Activated T-helper 17 cell treated with anti-CD3 and anti-CD28 coated beads, Interleukin-2, amount 50 U/mL, for 72 hours (primary cell): ENCODE measurements at places on chromosomes 7 and 10.

- ATAC-seq = no peak
These were observed 76.3 kb downstream of the WDFY4 start for GRCh38 chr10:48760983-48761382.

DNA sequence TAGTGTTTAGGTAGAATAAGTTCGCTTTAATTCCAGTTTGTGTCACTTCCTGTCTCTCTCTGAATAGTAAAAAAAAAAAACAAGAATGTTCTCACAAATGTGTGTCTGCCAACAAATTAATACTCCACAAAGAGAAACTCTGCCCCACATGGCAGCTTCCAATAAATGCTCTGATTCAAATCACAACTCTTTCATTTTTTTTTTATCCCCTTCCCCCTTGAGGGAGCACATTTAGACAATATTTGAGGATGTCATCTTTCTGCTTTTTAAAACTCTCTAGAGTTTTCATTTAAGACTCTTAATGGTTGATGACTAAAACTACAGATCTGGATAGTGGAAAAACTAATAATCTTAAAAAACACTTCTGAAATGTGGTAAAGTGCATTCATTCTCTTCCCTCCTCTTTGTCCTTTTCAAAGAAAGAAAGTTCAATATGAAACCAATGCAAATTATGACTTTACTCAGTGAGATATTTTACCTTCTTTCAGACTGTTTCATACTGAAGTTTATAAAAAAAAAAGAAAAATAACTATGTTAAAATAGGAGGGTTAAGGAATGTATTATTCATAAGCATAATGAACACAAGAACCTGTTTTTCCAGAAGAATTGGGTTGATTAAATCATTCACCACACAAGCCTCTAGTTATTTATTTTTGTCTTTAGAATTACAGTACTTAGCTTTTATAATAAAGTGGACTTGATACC, 42.3 kb downstream of the ARID5B start:
- peak; percentile 78 for ATAC-seq

DNA sequence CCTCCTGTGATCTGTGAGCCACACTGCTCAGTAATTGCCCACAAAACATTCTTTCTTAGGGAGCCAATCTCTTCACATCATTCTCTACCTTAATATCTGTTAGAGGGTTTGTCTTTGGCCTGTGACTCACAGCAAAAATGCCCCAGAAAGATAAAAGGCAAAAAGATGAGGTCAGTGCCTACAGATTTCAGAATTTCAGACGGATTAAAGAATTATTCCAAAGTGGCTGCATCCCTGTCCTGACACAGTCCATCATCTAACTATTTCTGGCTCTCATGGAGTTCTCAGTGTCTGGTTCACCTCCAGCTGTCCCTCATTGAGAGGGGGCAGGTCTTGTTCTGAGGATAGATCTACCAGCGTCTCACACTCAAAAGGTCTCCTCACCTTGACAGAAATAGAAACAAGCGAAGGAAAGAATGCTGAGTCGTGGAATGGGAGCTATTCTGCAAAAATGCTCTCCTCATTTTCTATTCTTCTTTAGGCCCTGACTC, 138.5 kb upstream of the AOAH start:
- no peak for ATAC-seq

DNA sequence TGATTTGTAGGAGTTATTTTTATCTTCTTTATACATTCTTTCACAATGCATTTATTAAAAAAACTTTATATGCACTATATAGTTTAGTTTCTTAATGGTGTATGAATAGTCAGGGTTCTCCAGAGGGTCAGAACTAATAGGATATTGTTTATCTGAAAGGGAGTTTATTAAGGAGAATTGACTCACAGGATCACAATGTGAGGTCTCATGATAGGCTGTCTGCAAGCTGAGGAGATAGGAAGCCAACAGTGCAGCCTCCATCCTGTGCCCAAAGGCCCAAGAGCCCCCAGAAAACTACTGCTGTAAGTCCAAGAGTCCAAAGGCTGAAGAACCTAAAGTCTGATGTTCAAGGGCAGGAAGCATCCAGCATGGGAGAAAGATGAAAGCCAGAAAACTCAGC, 192.8 kb upstream of the AHR start:
- ATAC-seq = no peak

- ATAC-seq = no peak
These were observed 63.5 kb downstream of the FAM53B start for GRCh38 chr10:124680675-124681074.

- ATAC-seq = no peak
These were observed 14.8 kb upstream of the MKLN1 start for GRCh38 chr7:131312838-131313237.

- ATAC-seq = no peak
These were observed 97.8 kb downstream of the OAT start for GRCh38 chr10:124320778-124321432.

DNA sequence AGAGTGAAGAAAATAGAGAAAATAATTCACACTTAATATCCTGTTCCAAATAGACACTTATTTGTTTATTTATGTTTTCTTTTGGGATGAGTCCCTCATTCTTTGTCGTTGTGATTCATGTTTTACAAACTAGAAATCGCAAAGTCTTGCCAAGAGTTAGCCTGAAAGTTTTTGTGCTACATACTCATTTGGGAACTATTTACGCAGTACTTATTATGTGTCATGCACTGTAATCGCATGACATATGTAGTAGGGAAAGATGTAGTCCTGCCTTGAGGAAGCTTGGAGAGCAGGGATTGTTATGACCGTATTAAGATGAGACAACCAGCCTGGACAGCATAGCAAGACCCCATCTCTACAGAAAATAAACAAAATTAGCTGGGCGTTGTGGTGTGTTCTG, 189.3 kb downstream of the ABCA13 start:
- ATAC-seq = no peak

DNA sequence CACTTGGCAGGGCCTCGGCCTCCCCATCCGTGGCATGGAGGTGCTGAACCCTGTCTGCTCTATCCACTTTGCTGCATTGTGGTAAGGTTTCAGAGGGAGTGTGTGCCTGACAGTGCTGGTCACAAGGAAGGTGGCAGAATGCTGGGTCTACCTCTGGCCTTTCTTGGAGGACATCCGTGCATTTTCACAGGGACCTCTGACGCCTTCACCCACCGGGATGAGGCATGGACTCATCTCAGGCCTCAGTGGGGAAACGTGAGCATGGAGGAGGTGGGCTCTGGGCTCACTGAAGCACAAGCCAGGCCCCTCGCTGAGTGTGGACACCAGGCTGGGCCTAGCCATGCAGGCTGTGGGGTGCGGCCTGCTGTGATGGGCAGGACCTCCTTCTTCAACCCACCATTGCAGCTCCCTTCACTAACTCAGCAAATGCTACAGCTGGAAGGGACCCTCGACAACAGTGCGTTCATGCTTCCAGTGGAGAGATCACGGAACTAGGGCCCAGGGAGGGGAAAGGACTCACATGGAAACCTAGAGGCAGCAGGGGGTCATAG, 8.6 kb downstream of the TBATA start:
- ATAC-seq = no peak
